ENCODE measurements at places on chromosomes 13 and 19.
A peak's percentile ranks its signal among the peaks of the same experiment; 100 is the strongest.

DNA sequence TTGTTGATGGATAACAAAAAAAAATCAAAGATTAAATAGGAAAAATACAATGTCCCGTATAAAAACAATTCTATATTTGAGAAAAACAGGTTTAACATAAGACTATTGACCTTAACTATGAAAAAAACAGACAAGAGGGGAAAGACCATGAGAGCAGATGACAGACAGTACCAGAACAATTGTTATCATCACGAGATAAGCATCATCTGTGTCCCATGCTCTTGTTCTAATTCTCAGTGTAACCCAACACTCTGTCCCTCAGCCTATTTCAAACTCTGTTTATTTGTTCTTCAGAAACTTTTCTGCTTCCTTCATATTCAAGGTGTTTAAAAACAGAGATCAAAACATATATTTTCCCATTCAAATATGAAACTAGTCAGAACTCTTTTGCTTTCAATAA is 216.4 kb downstream of the PCDH9 start:
- no peak for DNase-seq

GRCh38 chr19:47020992-47021496 is 1.4 kb downstream of the NPAS1 start:
- DNase-seq = no peak

DNA sequence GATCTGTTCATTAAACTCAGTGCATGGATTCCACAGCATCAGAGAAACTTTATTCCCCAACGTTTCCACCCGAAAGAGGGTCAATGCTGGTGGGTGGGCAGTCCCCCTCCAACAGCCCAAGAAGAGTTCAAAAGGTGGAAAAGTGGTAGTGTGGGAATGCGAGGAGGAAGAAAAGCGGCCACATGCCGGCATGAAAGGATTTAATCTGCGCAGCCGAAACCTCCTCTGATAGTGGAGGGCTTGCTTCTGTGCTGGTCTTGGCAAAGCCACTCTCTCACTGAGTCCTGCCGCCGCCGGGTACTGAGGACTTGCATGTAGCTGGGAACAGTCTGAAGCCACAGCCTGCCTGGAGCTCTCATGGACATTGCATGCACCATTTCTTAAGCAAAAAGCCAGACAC is 136.2 kb upstream of the ZNF536 start:
- no peak for DNase-seq

- peak; percentile 26 for DNase-seq
Measured at GRCh38 chr13:51122868-51123566, 11.9 kb upstream of the C13orf42 start.

- DNase-seq = no peak
Measured at GRCh38 chr13:33487575-33488243, 202.2 kb upstream of the STARD13 start.

DNA sequence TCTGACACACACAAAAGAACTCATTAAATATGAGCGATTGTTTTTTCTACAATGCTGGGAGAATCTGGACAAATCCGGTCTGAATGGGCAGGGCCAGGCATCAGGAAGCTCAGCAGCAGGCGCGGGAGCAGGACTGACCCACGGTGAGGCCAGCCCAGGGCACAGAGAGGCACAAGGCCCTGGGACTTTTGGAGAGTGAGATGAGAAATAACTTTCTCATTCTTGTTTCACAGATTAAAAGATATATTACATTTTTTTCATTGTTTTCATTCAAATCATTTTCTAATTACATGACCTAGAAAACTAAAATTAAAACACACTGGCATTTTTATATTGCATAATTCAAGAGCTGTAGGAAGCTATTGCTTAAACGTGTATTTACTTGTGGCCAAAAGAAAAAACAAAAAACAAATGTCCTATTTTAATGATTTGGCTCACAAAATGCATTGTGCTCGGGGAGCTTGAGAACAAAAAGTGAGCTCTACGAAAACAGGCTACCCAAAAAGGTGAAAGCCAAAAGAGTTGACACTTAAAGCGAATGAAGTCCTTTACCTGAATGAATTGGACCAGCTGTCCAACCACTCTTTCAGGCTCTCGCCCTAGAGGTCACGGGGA is 133.1 kb downstream of the TNFRSF19 start:
- DNase-seq = no peak

- peak; percentile 59 for DNase-seq
Measured at GRCh38 chr13:51861723-51862300, at the start of gene CCDC70. TSS of gene CCDC70 (plus strand) at chr13:51861969. CDS start at chr13:51865412, 3,443 bp downstream.

- DNase-seq = no peak
Measured at GRCh38 chr19:33409906-33410685, 36.6 kb downstream of the CEBPG start.

DNA sequence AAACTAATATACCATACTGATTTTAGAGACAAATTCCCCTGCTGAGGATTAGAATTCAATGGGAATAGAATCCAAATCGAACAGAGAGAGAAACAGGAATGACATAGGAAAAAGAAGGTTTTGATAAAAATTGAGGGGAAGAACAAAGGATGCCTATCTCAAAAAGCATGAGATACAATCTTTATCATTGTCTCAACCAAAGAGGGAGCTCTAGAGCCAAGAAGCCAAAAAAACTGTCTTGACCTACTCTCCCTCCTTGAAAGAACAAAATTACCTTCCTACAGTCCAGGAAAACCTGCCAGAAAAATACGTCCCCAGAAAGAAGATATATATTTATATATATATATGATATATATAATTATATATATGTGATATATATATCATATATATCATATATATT is 39.2 kb upstream of the MIR17HG start:
- DNase-seq = peak; percentile 18

GRCh38 chr13:105307776-105308175 is 1227.7 kb downstream of the EFNB2 start:
- no peak for DNase-seq

DNA sequence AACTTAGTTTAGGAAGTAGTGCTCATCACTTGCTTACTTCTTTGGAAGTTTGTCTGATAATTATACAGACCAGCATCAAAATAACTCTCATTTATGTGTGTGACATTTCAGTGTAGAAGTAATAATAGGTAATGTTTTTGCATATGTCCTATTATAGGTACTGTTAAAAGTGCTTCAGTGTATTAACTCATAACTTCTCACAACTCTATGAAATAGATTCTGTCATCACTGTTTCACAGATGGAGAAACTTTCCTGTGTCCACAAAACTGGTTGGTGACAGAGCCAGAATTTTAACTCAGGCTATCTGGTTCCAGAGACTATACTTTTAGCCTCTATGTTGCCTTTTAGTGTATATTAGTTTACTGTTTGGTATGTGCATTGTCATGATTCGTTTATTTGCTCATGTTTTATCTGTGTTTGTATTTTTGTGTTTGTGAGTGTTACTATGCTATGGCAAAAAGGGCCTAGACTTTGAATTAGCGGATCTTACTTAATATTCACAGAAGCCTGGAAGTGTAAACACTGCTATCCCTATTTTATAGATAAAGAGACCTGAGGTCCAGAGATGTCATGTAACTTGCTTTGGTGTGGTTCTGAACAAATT is 12.7 kb downstream of the LPAR6 start:
- no peak for DNase-seq

GRCh38 chr19:16032509-16033135 is 43.7 kb upstream of the TPM4 start:
- no peak for DNase-seq

DNA sequence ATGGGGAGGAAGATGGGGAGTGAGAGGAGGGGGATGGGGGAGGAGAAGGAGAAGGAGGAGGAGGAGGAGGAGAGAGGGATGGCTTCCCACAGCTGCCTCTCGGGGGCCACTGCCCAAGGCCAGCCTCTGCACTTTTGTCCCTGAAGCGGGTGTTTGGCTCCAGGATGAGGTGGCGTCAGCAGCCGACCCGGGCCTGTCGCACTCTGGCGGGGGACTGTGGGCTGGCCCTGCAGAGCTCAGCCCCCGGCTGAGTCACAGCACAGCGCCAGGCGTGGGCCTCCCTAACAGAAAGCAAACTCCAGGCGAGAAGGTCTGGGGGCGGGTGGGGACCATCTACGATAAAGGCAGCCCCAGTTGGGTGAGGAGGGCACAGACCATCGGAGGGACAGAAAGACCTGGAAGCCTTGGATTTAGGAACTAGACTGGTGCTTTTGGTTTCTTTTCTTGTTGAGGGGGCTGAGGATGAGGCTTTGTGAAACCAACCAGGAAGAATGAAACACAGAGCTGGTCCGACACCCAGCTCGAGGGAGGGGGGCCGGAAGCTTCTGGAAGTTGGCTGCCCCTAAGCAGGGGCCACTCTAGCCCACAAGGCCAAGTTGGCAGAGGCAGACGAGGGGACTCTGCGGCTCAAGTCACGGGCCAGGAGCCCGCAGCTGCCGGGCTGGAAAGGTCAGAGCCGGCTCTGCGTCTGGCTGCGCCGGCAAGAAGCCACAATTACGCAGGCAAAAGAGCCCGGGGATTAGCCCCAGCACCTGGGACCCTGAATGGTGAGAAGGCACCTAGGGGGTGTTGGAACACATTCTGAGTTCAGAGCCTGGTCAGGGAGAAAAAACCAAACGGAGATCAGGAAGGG is 18.2 kb downstream of the LSM4 start:
- DNase-seq = peak; percentile 89

Data from activated CD4-positive, alpha-beta T cell treated with anti-CD3 and anti-CD28 coated beads, Interleukin-2, amount 50 U/mL, for 16 hours (primary cell).